Skin of body (tissue), 3 donors: ENCODE measurements at places on chromosomes 6 and 20. TPM values are rescaled to one million over a fixed set of nuclear protein-coding genes. Genes with fewer than 3 reads are reported as not detected.

The IL17A gene
- not detected for total RNA-seq

The NKX2-4 gene
- not detected for total RNA-seq

The ZNF391 gene
- total RNA-seq: 3.0 TPM

The LIME1 gene
- 3.7 TPM for total RNA-seq

The ESR1 gene
- 2.2 TPM for total RNA-seq

The AGER gene
- total RNA-seq: 2.7 TPM

The BTN1A1 gene
- total RNA-seq: not detected

The VNN1 gene
- total RNA-seq: 0.89 TPM

The TPBG gene
- 12.8 TPM for total RNA-seq

The BTN3A1 gene
- total RNA-seq: 28.6 TPM

The DOK5 gene
- 11.1 TPM for total RNA-seq

The COL20A1 gene
- 2.0 TPM for total RNA-seq

The FOXS1 gene
- 1.4 TPM for total RNA-seq
